Stimulated activated CD4-positive, alpha-beta T cell treated with anti-CD3 and anti-CD28 coated beads, Interleukin-1b, Interleukin-23, amount 100 ng/mL, for 1 hour (primary cell): ENCODE measurements at places on chromosomes 11 and 22.

- DNase-seq: no peak
Observed at GRCh38 chr11:85955531-85955930, 100.3 kb downstream of the CCDC83 start.

DNA sequence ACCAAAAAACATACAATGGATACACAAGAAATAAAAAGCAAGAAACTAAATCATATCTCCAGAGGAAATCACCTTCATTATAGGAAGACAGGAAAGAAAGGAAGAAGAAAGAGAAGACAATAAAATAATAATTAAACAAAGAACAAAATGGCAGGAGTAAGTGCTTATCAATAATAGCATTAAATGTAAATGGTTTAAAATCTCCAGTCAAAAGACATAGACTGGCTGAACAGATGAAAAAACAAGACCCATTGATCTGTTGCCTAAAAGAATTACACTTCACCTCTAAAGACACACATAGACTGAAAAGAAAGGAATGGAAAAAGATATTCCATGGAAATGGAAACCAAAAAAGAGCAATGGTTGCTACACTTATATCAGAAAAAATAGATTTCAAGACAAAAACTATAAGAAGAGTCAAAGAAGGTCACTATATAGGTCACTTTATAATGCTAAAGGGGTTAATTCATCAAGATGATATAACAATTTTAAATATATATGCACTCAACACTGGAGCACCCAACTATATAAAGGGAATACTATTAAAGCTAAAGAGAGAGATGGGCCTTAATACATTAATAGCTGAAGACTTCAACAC is 118.4 kb upstream of the SESN3 start:
- DNase-seq: no peak

DNA sequence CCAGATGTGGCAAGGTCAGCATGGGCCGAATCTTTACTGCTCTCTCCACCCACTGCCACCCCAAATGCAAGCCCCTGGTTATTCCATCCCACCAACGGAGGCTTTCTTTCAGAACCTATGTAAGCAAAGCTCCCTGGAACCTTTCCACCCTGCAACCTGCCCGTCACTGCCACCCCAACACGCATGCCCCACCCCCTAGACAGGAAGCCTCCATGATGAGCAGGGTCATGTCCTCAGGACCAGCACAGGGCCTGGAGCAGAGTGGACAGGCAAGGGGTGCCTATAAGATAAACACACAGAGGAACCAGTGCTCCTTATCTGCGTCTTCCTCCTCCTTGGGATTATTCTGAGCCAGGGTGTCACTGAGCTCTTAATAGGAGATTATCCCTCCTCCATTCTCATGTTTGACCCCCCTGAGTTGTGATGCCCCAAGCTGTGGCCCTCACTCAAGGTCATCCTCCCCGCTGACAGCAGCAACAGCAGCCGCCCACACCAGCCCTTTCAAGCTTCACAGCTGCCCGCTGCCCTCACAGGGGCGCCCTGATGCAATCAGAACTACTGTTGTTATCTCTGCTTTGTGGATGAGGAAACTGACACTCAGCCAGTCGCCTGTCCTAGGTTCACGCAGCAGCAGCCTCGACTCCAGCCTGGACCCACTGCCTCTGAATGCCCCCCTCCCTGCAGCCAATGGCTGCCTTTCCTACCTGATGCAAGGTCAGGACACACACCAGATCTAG is 647.3 kb downstream of the TBC1D22A start:
- DNase-seq: no peak

DNA sequence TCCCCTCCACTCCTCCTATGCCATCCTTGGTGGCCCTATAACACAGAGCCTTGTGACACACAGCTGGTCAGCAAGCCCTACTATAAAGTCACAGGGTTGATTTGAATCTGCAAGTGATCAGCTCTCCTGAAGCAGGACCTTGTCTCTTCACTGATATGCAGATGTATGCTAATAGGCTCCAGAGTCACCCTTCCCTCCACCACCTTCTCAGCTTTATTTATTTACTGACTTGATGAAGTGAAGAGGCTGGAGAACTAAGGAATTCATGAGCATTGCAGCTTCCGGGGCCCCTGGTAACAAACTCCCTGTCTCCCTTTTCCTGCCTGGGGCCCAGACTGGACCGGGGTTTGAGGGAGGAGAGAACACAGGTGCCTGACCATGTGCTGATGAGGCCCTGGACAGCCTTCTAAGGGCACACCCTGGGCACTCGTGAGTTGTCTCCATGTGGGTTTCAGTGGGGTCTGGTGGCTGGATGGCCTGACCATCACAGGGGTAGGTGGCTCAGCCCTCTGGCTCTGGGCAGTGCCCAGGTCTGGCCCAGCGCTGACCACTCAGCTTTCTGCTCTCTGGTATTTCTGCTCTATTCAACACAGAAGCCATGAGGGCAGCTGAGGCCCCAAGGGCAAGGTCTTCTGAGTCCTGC is 307.5 kb downstream of the NTM start:
- no peak for DNase-seq

DNA sequence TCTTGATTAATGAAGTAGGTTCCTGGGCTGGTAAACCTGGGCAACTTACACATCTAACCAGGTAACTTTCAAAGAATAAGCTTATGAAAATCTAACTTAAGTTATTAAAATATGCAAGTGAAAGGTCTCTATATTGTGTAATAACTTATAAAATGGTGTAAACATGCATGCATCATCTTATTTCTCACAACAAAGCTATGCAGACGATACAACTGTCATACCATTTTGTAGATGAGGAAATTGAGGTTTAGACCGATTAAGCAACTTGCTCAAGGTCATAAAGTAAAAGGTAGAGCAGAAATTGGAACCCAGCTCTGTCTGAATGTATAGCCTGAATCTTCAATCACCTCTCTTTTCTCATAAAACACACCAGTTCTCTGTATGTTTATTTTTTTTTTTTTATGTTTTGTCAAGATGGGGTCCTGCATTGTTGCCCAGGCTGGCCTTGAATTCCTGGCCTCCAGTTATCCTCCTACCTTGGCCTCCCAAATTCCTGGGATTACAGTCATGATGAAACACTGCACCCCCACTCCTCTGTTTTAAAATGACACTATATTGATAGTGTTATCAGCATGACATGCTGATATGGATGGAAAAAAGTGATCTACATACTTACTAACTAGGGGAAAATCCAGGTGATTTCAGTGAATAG is 109.6 kb downstream of the SGSM3 start:
- no peak for DNase-seq

GRCh38 chr22:41979423-41980250 is 10.4 kb downstream of the SEPTIN3 start:
- no peak for DNase-seq

GRCh38 chr11:13188179-13188578 is 89.4 kb upstream of the BMAL1 start:
- DNase-seq: no peak

GRCh38 chr11:36196411-36196998 is 92.7 kb downstream of the COMMD9 start:
- no peak for DNase-seq

DNA sequence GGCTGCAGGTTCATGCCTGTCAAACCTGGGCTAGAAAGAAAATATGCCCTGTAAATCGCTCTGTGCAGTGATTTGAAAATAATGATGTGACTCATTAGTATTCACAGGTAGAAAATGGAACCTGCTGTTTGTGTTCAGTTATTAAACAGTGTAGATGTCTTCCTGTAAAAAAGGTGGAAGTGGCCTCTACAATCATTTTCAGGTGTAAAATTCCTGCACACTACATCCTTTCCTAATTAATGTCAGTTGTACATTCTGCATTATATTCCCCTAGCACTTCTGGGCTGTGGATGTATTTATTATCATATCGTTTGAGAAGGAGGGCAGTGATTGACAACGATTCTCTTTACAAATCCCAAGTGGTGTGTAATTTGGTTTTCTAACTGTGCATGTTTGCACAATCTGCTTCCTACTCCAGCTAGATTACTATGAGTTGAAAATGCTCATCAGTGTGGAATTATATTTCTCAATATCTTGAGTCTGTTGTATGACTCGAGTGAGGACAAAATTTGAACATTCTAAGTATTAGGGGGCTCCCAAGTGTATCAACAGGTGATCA is 454.0 kb upstream of the DDI1 start:
- DNase-seq: no peak

- DNase-seq: no peak
Observed at GRCh38 chr22:46852771-46853170, 90.3 kb downstream of the TBC1D22A start.

- DNase-seq: no peak
Observed at GRCh38 chr11:134276396-134277182, 410 bp downstream of the GLB1L3 start.

GRCh38 chr11:105767931-105768330 is 158.1 kb downstream of the GRIA4 start:
- DNase-seq: no peak

DNA sequence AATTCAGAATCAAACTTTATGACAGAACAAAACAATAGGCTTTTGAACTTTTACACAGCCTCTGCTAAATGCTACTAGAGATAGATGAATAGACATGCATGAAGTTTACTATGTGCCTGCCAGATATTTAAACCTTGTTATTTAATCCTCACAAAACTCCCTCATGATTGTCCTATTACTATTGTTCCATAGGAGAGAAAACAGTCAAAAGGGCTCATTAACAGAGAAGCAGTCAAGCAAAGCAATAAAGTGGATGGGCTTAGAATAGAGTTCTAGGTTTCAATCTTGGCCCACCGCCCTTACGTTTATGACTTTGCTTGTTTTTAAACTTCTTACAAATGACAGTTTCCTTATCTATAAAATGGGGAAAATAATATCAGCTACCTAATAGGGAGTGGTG is 12.9 kb downstream of the CWC15 start:
- DNase-seq: no peak

DNA sequence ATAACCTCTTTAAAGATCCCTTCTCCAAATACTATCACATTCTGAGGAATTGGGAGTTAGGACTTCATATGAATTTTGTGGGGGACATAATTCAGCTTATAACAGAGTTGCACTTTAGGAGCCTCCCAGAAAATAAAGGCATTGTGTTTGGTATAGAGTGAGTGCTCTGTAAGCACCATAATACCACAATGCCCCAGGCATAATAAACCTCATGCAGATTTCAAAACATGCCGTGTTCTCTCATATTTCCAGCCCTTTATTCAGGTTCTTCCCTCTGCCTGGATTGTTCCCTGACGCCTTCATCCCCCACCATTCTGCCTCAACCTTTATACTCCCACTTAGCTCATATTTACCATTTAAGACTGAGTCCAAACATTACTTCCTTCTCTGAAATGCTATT is 398.8 kb upstream of the FAT3 start:
- DNase-seq: no peak
